Central memory CD4-positive, alpha-beta T cell (primary cell): ENCODE measurements at places on chromosomes 1 and 21.

DNA sequence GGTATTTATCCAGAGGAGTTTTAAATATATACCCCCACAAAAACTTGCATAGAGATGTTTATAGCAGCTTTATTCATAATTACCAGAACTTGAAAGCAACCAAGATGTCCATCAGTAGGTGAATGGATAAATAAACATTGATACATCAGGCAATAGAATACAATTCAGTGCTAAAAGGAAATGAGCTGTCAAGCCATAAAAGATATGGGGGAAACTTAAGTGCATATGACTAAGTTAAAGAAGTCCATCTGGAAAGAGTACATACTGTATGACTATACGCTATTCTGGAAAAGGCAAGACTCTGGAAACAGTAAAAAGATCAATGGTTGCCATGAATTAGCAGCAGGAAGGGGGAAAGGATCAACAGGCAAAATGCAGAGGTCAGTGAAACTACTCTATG lies 366.7 kb downstream of the HHIPL2 start:
- no peak for DNase-seq

GRCh38 chr1:7366955-7367665 lies 404.0 kb upstream of the VAMP3 start:
- no peak for DNase-seq

GRCh38 chr1:209389258-209389657 lies 194.3 kb upstream of the CAMK1G start:
- no peak for DNase-seq

- DNase-seq, result no peak
Observed at GRCh38 chr1:34829250-34829649, 30.3 kb downstream of the SMIM12 start.
